ENCODE measurements at places on chromosomes 7 and 10.

GRCh38 chr10:17056781-17057428, 72.7 kb downstream of the CUBN start:
- no peak for DNase-seq

DNA sequence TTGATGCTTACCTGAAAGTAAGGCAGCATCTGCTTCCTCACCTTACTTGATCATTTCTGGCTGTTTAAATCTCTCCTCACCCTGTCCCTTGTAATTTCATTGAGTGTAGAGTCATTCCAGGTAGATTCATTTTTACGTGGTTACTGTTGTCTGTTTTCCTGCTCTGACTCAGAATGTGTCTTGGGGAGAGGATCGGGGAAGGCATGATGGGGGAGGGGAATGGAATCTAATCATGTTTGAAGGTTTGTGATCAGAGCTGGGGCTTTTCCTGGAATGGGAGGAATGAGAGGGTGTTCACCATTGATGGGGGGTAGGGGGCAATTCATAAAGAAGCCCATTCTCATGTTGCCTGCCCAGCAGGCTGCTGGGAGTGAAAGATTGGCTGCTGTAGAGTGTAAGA, 18.7 kb downstream of the SEC24C start:
- DNase-seq = no peak

DNA sequence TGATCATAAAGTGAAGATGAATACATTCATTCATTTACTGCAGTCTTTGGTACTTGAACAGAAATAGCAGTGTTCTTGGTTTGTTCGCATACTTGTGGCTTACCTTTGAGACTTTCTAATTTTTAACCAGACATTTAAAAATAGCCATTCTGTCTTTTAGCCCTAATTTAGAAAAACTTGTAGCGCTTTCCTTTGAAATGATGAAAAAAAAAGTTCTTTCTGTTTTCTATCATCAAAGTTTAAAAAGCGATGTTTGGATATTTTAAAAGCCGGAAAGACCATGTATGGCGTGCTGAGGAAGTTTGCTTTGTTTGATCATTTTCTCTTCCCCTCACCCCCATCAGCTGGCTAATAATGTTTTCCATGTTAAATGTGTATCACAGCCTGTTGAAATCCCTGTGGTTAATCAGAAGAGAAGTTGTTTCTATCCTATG, 116.3 kb downstream of the CUX1 start:
- no peak for DNase-seq

DNA sequence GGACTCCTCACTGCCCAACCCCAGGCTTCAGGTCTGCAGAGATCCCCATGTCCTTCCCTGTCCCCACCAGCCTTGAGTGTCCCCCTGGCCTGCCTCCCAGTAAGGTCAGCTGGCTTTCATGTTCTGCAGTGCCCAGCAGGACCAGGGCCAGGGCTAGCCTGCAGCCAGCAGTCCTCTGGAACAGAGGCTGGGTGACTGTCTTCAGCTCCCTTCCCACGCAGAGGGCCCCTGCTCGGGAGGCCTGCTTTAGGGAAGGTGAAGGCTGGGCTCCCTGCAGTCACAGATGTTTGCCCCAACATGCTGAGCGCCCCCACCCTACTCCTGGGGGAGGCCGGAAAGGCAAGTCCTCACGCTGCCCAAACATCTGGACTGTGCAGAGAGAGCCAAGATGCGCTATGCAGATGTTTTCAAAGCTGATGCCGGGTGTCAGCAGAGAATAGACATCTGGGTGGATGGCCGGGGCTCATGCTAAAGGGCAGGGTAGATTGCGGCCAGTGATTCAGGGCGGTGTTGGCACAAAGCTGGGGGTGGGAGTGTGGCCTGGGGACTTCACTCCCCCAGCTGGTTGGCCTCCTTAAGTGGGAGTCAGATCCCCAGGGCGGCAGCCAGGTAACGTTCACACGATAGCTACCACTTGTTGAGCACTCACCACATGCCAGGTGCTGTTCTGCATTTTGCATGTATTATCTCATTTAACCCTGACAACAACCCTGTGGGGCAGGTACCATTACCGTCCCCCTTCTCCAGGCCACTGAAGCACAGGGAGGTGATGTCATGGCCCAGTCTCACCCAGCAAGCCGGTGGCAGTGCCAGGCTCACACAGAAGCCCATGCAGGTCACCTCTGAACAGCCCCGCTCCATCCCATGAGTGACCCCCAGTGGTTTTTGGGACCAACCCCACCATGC, 71.2 kb upstream of the COL13A1 start:
- DNase-seq = no peak

GRCh38 chr7:29309041-29309854, 114.7 kb downstream of the CHN2 start:
- no peak for DNase-seq

DNA sequence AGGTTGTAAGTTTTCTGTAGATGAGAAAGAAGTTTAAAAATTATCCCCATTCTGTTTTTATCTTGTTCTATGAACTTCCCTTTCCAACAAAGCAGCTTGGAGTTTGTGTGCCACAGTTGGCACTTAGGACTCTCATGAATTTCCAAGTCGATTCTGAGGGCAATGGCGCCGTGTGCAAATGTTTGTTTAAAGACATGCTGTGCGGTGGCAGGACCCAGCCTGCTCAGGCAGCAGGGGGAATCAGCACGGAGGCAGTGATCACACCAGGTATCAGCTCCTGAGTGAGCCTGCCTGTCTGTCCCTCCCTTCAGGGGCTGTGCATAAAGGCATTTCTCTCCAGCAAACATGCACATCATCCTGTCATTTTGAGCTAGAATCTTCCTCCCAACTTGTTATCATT, 109.8 kb upstream of the WDR11 start:
- DNase-seq = no peak

- no peak for DNase-seq
Observed at GRCh38 chr10:58932577-58933314, 243.7 kb upstream of the PHYHIPL start.

GRCh38 chr10:89337484-89337883, 9.7 kb downstream of the IFIT3 start:
- DNase-seq = no peak

DNA sequence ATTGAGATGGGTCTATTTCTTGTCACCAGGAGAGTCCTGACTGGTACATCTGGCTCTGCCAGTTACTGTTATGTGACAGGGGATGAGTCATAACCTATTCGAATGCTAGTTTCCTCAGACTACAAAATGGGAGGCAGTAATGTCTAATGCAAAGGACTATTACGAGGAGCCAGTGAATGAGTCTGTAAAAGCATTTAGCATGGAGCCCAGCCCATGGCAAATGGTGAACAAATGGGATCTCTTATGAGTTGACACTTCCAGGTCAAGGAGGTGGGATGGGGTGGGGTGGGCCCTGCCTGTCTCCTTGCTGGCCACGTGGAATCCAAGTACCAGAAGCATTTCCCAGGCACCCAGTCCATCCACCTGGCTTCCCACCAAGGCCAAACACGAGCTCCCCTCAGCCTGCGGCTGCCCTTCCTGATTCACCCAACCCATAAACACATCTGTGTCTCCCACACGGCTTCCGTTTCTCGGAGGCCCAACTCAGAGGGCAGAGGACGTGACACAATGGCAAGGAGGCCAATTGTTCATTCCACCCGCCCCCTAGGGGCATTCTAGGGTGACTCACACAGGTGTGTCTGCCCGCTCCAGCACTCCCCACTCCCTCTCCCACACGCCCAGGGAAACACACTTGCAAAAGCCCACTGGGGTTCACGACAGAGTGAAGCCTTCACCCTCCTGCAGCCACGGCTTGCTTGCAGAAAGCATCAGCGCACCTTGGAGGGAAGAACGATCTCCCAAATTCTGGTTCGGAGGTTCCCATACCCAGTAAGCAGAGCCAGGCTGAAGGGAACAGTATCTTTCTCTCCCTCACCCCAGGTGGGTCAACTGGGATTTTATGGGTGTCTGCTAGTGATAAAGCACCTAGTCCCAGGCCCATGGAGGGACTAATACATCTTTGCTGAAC, 109.8 kb downstream of the SH3PXD2A start:
- DNase-seq = no peak

GRCh38 chr10:103786020-103786419, 69.4 kb downstream of the SH3PXD2A start:
- DNase-seq = no peak

- no peak for DNase-seq
Observed at GRCh38 chr10:100307684-100308083, 21.2 kb upstream of the BLOC1S2 start.

GRCh38 chr10:71492872-71493271, 96.2 kb downstream of the CDH23 start:
- no peak for DNase-seq

DNA sequence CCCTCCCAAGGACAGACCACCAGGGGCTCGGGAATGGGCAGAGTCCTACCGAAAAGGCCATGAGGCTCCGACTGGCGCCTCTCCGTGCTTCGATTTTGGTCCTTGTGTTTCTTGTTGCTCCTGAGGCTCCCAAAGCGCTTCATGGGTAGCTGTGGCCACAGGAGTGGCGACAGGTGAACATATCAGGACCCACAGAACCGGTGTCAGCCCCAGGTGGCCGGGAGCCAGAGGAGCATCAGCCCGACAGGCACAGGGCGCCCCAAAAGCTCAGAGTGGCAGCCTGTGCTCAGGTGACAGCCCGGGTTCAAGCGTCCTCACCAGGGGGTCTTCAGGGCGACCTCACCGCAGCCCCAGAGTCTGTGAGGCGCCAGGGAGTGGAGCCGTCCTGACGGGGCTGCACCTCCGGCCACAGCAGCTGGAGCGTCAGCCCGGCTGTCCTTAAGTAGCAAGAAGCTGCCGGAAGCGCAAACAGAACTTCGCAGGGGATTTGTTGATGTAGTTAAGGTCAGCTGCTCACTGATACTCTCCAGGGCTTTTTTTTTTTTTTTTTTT, 141.0 kb downstream of the PRKAG2 start:
- DNase-seq = no peak

- DNase-seq = no peak
Observed at GRCh38 chr7:30928254-30928872, 16.7 kb downstream of the AQP1 start.

DNA sequence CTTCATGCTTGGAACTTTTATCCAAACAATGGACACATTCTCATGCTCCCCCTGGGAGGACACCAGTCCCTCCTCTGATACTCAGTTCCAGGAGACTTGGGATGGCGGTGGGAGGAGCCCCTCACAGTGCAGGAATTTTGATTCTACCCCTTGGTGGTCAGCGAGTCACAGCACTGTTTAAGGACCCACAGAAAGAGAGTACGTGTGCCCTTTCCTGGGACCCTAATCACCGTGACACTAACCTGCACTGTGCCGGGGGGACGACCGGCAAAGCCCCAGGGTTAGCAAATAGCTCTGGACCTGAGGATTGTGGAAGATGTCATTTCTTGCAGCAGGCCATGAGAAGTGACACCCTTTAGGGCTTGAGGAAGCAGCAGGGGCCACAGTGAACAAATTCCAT, 10.4 kb downstream of the AFAP1L2 start:
- DNase-seq = no peak

GRCh38 chr10:121615435-121615793, 17.2 kb upstream of the FGFR2 start:
- no peak for DNase-seq

- no peak for DNase-seq
Observed at GRCh38 chr7:32178677-32179366, 108.6 kb upstream of the PDE1C start.

GRCh38 chr7:41878309-41879295, 175.7 kb upstream of the INHBA start:
- DNase-seq = no peak

- DNase-seq = no peak
Observed at GRCh38 chr10:71268758-71269157, 50.3 kb upstream of the SLC29A3 start.

- no peak for DNase-seq
Observed at GRCh38 chr7:133654547-133654946, 401.7 kb downstream of the EXOC4 start.

GRCh38 chr7:63067897-63068585, 930.6 kb upstream of the ZNF722 start:
- DNase-seq = no peak

GRCh38 chr10:50972591-50972990, 87.2 kb upstream of the A1CF start:
- DNase-seq = no peak

DNA sequence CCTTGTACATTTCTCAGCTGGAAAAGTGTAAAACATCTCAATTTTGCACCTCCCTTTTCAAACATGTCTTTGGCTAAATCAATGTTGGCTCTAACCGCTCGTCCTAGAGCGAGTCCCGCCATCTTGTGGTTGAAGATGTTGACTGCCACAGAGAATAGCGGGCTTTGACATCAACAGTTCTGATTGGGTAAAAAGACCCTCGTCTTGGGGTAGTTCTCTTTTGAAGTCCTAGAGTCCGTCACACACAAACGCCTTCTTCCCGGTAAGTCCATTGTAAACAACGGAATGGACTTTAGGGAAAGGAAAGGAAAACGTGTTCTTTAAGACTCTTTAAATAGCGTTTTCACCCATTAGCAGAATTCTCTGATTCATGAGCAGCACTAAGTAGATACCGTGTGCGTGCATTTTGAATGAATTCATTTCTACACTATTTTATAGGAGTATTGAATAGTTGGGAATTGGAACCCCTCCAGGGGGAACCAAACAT, 452 bp upstream of the RPP30 start:
- no peak for DNase-seq

DNA sequence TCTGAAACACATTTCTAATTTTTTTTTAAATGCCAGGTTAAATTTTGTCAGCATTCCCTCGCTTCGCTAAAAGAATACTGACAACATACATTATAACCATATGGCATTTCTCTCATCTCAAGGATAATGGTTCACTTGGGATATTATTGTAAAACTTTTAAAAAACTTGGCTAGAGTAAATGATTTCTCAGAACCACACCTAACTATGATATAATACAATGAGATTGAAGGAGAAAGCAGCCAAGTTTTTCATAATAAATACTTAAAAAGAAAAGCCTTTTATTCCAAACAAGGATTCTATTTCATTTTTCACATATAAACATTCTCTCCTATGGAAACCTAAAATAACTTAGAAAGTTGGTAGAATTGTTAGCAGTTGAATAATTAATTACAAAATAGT, 413.9 kb downstream of the HGF start:
- no peak for DNase-seq

DNA sequence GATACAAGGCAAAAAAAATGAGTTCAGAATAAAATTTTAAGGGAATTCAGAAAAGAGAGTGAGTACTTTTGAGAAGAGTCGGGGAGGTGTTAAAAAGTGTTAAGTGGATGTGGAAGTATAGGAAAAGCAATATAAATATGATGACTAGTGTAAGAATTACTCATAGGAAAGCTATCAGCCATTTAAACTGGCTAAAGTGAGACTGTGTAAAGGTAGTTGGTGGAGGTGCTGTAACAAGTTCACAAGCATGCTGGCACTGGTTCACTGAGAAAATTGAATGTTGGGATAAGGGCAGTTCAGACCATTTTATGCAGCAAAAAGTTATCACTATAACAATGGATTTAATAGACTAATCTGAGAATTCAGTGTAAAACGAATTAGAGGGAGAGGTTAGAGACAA, 179.0 kb upstream of the DKK1 start:
- DNase-seq = no peak

- no peak for DNase-seq
Observed at GRCh38 chr10:28593811-28594210, 60.9 kb downstream of the WAC start.
